ENCODE measurements at places on chromosomes 2 and 18. TPM values are rescaled to one million over a fixed set of nuclear protein-coding genes. Genes with fewer than 3 reads are reported as not detected.

- no peak overlapping the region for H3K4me3 ChIP-seq
- H3K36me3 ChIP-seq = peaks cover 69% of the 10 kb centered on the region
- DNase-seq = no peak
- no peak overlapping the region for H3K27ac ChIP-seq
- H3K4me1 ChIP-seq = no peaks in the 10 kb centered on the region
These were observed 33.6 kb downstream of the PLEKHA3 start for GRCh38 chr2:178513876-178514275.

- peak overlapping the region; percentile 87 for H3K4me3 ChIP-seq
- no peaks in the 10 kb centered on the region for H3K27me3 ChIP-seq
- peaks cover 23% of the 10 kb centered on the region for H3K4me1 ChIP-seq
- peaks cover 6% of the 10 kb centered on the region for H3K36me3 ChIP-seq
- H3K27ac ChIP-seq = peak overlapping the region; percentile 77
These were observed 653 bp downstream of the MRPS9 start for GRCh38 chr2:105038383-105039061.

- no peak overlapping the region for H3K27ac ChIP-seq
- DNase-seq = no peak
- no peaks in the 10 kb centered on the region for H3K36me3 ChIP-seq
These were observed 6.5 kb upstream of the ACTG2 start for GRCh38 chr2:73886357-73886756.

CCDC74B gene
- 0.38 TPM for polyA plus RNA-seq

DNA sequence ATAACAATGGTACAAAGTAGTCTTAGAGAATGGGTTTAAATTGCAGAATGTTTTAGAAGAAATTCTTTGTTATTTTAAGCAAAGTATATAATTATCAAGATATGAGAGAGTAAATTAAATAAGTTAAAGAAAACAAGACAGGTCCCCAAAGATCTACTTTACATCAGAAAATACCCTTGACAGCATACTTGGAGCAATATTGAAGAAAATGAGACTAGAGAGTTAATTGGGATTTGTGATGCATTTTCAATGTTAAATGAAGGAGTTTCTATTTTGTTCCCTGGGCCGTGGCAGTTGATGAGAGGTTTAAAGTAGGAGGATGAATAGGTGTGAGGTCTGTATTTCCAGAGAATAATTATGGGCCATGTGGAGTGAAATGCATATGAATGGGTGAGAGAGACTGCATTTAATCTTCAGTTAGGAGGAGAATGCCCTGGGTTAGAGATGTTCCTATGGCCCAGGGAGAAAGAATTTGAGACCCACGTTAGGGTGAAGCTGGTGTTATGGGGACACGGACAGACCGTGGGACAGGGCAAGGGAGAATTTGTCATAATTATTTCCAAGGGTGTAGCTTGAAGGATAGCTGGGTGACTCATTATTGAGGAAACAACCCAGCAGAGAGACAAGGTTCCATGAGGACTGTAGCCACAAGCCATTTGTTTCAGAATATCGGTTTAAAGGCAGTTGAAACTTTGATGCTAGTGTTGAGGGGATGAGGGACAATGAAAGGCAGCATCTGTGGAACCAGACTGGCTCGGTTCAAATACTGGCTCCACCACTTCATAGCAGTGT is 22.7 kb downstream of the MGAT5 start:
- DNase-seq = no peak
- H3K4me3 ChIP-seq = no peak overlapping the region
- no peaks in the 10 kb centered on the region for H3K36me3 ChIP-seq
- H3K27ac ChIP-seq = peak overlapping the region; percentile 30
- peaks cover 100% of the 10 kb centered on the region for H3K4me1 ChIP-seq

DNA sequence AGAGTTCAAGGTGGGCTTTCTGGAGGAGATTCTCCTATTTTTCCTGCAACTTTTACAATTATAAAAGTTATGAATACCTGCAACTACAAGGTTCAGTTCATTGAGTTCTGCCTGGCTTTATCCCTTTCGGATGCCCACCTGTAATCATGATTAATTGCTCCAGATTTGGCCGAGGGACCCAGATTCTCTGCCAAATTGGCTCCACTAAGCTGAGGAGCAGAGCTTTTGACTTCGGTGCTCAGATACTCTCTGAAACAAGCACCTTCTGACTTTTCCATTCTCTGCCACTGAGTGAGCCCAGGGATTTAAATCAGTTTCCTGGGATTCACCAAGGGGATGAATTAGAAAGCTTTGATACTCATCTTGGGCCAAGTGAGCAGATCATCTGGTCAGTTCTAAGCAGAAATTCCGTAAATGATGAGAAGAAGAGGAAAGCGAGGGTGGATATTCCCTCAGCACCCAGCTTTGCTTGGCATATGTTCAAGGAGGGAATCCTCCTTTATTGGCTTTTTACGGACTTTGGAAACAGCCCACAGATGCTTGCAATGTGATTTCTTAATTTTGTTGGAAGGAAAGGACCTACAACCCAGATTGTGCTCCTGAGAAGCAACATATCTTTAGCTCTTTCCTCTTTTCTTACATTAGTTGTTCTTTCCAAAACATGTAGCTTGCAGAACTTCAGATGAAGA is 179.2 kb downstream of the SETBP1 start:
- no peak for DNase-seq
- no peak overlapping the region for H3K27ac ChIP-seq
- H3K27me3 ChIP-seq = no peaks in the 10 kb centered on the region
- no peaks in the 10 kb centered on the region for H3K36me3 ChIP-seq
- H3K4me1 ChIP-seq = no peaks in the 10 kb centered on the region
- no peak overlapping the region for H3K4me3 ChIP-seq

STK11IP gene
- polyA plus RNA-seq = 15.8 TPM

SH2D6 gene
- not detected for polyA plus RNA-seq

IFIH1 gene
- polyA plus RNA-seq = 16.3 TPM

ANKRD30B gene
- 0.06 TPM for polyA plus RNA-seq

MYO3B gene
- polyA plus RNA-seq = not detected

AGAP1 gene
- polyA plus RNA-seq = 2.8 TPM

DNA sequence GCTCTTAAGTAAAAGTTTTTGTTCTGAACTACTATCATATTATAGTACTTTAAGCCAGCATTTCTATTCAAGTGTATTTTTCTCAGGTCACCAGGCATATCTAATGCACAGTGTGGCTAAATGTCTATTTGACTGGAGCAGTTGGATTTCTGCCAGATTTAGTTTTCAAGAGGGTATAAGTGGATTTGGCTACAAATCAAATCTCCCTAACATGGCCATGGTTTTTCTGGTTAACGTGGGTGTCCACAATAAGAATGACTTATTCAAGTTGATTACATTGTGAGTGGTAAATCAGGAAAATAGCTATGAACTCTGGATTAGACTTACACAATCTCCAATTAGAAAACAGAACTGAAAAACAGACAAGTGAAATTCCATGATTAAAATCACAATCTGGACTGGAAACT is 5.7 kb upstream of the CHN1 start:
- H3K4me1 ChIP-seq = no peaks in the 10 kb centered on the region
- peaks cover 3% of the 10 kb centered on the region for H3K27me3 ChIP-seq
- DNase-seq = no peak
- H3K4me3 ChIP-seq = no peak overlapping the region
- H3K36me3 ChIP-seq = no peaks in the 10 kb centered on the region

COL3A1 gene
- 24.9 TPM for polyA plus RNA-seq
